Activated naive CD8-positive, alpha-beta T cell treated with anti-CD3 and anti-CD28 coated beads, Interleukin-2, amount 50 U/mL, for 24 hours (primary cell): ENCODE measurements at places on chromosomes 5 and 9.

DNA sequence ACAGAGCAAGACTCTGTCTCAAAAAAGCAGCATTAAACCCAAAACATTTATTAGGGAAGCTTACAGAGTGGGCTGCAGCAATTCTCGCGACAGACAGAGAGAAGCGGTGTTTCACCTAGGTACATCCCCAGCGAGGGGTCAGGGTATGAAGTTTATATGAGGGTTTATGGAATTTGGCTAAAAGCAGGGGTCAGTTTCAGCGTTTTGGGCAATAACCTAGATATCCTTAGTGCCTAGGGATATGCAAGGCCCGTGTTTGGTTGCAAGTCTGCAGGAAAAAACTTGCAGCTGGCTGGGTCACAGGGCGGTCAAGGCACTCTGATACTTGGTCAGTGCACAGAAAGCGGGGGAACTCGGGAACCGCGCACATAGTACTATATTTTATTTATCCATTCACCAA lies 649 bp upstream of the GLE1 start:
- no peak for DNase-seq

GRCh38 chr9:98495530-98495929 lies 213.2 kb downstream of the GABBR2 start:
- no peak for DNase-seq

DNA sequence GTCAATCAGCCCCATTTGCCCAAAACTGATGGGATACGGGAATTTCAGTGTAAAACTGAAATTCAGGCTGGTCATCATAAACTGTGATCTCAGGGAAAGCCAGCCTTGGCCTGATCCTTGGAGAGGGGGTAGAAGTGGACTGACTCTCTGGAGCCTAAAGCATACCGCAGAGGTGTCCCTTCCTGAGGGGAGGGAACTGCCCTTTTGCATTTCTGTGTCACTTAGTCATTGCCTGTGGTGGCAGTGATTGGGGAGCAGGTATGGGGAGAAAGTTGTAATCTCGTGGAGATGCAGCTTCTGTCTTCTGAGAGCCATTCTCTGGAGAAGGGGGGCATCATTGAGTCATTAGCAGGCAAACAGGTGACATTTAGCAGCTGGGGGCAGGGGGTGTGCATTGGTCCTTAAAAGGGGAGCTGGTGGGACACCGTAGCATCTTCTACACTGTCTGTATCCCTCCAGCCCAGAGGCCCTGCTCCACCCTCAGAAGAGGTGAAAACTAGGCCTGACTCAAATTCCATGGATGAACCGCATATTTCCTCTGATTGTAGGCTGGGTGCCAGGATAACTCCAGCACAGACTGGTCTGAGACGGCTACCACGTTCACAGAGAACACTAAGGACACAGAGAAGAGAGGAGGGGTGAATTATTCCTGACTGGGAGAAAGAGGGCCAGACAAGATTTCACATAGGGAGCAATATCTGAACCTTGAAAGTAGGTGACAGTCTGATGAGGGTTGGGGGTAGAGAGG lies 143.3 kb downstream of the SEC61B start:
- no peak for DNase-seq

DNA sequence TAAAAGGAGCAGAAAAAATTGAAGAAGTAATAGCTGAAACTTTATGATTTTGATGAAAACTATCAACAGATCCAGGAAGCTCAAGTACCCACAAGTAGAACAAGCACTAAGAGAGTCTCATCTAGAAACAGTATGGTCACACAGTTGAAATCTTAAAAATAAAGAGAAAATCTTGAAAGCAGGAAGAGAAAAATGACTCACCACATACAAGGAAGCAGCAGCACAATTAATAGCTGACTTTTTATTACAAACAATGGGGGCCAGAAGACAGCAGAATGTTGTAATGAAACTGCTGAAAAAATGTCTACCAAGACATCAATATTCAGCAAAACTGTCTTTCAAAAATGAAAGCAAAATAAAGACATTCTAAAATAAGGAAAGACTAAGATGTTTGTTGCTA lies 1108.3 kb upstream of the DMAC1 start:
- no peak for DNase-seq

DNA sequence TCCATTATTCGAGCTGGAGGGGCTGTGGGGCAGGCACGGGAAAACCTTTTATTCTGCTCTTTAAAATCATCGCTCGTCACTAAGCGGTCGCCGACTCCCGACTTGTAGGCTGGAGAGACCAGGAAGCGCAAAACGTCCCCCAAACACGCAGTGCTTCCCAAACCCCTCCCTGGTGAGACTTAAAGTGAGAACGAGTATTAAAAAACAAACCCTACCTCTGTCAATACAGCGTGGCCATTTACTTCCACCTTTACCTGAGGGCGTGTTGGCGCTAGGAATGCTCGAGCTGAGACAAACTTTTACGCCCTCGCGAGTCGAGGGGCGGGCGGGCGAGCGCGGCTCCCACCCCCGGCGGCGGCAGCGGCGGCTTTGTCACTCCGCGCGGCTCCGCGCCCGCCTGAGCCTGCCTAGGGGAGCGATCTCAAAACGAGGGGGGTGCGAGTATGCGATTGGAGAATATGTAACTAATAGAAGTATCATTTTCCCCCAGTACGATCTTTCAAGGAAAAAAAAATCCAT lies at the start of gene NR2F1-AS1:
TSS of gene NR2F1-AS1 (minus strand) at position 293 of the 519 bp plus-strand sequence.
- no peak for DNase-seq

DNA sequence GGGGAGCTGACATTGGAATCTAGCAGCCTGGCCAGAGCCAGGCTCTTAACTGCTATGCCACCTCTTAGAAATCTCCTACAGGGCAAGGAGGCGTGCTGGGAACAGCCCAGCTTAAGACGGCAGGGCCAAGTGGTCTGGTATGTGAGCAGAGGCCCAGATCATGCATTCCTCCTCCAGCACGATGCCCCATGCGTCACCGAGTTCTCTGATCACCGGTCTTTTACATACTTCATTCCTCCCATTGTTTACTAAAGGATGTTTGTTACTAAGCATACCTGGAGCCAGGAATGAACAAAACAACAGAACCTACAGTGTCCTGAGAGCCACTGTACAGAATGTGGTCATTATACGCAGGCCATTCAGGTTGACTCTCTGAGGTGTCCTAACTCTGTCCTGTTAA lies 73.8 kb downstream of the TRIO start:
- no peak for DNase-seq

DNA sequence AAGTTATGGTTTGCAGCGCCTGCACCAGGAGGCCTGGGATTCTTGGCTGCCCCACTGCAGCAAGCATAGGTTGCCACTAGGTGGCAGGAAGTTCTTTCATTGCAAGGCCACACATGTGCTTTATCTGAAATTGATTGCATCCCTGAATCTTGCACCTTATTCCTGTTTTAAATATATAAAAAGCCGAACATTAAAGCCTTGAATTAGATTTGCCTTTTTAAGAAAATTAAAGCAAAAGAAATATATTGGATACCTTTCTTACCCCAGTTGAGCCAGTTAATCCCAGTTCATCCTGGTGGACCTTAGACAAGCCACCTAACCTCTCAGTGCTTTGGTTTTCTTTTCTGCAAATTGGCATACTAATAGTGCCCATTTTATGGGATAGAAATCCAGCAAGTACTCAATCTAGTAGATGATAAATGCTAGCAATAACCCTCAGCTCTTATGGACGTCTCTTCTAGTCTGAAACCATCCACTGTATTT lies 6.3 kb upstream of the TRMT10B start:
- peak; percentile 59 for DNase-seq

DNA sequence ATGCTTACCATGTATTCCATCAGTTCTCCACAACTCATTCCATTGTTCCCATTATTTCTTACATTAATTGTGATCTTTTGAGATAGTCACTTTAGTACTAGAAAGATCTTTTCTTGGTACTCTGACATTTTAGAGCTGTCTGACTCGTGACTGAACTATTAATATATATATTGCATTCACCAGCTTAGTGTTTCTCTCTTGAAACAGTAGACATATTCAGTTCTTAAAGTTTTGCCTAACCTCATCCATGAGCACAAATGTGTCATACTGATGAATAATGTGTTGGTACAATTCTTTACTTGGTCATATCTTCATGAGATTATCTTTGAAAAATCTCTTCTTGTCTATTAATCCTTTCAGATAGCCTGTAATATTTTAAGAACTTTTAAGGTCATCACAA lies 74.3 kb downstream of the NLN start:
- no peak for DNase-seq

DNA sequence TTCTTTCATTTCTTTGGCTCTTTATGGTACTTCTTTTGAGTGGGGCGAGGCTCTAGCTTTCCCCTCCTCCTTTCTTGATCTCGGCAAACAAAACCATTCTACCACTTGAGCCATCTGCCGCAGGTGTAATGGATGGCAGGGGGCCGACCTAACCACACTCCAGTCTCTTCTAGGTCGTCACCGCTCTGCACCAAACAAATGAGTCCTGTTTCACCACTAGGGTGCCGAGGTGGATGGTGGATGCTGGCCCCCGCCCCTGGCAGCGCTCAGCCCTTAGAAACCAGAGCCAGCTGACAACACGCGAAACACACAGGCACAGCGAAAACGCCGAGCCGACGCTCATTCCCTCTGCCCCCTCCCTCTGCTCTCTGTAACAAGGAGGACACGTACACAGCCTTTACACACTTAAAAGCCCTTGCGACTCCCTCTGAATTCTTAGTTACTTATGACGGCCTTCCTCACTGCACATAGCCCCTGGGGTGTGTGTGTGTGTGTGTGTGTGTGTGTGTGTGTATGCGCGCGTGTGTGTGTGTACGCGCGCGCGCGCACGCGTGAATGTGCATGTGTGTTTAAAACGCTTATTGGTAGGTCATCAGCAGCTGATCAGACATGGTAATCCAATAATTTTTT lies 199.4 kb downstream of the MEF2C start:
- no peak for DNase-seq
